Foreskin keratinocyte (primary cell): ENCODE measurements at places on chromosomes 4 and X. TPM values are rescaled to one million over a fixed set of nuclear protein-coding genes. Genes with fewer than 3 reads are reported as not detected.

Gene IL21
- not detected in 2 replicates for total RNA-seq

Gene GPC4
- total RNA-seq, result 2.1 and 7.0 TPM in 2 replicates

Gene TCEAL7
- total RNA-seq, result 6.5 and 7.8 TPM in 2 replicates

Gene SPACA5
- not detected in 2 replicates for total RNA-seq

Gene L1CAM
- 26.0 and 47.6 TPM in 2 replicates for total RNA-seq

Gene CFI
- total RNA-seq, result not detected in 2 replicates

Gene GK2
- not detected in 2 replicates for total RNA-seq

DNA sequence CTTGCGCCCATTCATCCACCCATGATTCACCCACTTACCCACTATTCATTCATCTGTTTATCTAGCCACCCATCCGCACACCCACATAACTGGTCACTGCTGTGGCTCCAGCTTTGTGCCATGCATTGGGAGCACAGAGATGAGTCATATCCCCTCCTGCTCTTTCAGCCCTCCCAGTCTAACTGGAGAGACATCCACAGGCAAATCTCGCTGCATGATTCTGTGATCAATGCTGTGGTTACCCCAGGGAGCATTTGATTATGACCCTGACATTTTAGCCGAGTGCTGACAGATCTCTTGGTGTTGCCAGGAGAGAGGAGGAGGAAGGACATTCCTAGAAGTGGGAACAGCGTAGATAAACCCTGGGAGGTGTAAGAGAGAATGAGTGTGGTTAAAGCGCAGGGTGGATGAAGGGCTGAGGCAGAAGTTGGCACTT is 10.4 kb upstream of the PORCN start:
- DNase-seq, result no peak

DNA sequence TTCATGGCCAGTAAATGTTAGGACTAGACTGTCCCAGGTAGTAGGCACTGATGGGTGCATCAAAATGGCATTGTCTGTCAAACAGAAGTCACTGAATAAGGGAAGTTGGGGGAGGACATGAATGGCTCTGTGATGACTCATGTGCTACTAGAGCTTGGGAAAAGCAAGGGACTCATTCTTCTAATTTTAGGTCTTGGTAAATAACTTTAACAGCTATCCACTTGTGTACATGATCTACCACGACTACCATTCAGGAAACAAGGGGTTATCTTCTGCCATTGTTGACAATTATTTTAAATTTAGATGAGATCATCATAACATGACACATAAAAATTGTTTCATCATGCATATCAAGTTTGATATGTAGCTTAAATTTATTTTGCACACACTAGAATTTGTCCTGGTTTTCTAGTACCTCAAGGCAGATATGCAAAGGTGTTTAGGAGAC is 6.3 kb downstream of the AREG start:
- peak; percentile 80 for DNase-seq

DNA sequence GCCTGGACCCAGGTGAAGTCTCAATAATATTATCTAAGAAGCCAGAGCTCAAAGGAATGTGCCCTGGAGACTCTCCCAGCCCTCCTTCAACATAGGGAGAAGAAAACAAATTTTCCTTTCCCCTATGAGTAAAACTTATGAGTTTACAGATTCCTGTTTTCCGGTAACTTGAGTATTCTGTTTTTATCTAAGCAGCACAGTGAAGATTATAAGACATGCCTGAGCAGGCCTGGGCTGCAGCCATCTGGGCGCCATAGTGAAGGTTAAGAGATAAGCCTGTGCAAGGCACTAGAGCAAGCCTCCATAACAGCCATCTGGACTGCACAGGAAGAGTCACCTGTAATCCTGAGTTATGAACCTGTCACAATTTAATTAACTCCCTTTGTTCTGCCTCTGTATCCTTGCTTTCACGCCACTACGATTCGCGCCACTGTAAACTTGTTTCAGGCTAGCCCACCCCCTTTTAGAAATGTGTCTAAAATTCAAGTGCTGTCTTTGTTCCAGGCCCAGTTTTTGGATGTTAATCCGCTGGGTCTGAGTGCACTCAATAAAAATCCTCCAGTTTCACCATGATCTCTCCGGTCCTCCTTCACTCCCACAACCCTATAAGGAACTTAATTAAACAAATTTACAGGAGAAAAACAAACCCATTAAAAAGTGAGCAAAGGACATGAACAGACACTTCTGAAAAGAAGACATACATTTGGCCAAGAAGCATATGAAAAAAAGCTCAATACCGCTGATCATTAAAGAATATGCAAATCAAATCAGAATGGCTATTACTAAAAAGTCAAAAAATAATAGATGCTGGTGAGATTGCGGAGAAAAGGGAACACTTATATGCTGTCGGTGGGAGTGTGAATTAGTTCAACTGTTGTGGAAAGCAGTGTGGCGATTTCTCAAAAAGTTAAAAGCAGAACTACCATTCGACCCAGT is 189.5 kb downstream of the APBB2 start:
- DNase-seq, result peak; percentile 79

DNA sequence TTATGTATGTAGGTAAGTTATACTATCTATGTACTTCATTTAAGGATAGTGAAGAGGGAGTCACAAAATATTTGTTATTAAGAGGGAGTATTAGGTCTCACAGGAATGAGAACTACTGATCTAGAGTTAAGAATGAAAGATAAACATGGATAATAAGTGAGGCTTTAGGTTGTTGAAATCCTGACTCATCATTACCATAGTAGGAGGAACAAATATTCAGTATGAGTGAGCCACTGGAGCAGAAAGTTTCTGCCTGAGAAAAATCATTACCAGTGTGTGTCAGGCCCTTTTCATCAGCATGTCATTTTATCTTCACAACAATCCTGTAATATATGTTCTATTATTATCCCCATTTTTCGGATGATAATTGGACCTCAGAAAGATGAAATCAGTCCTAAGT is 27.2 kb upstream of the IGSF1 start:
- no peak for DNase-seq

- DNase-seq, result no peak
These were observed 531 bp upstream of the GPRIN3 start for GRCh38 chr4:89308161-89308500.

GRCh38 chr4:1057403-1057745 is 45.9 kb downstream of the FGFRL1 start:
- no peak for DNase-seq

- DNase-seq, result no peak
These were observed 85.5 kb downstream of the BCOR start for GRCh38 chrX:40012039-40012867.

DNA sequence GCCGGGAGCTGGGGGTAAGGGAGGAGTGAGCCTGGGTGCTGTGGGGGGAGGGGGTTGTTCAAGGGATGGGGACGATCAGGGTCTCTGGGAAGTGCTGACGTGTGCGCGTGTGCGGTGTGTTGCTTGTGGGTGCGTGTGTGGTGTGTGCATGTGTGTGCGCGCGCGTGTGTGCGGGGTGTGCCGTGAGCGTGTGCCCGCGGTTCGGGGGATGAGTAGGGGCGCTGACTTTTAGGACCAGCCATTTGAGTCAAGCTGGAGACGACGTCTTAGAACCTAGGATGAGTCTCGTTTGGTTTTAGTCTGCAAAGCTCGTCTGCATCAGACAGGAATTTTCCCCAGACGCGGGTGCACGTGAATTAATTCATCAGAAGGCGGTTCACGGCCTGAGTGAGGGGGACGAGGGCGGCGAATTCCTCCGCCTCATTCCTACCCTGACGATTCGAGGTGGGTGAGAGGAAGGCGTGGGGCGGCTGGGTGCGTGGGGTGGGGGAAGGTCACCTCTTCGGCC is 950 bp upstream of the TMEM271 start:
- DNase-seq, result no peak

DNA sequence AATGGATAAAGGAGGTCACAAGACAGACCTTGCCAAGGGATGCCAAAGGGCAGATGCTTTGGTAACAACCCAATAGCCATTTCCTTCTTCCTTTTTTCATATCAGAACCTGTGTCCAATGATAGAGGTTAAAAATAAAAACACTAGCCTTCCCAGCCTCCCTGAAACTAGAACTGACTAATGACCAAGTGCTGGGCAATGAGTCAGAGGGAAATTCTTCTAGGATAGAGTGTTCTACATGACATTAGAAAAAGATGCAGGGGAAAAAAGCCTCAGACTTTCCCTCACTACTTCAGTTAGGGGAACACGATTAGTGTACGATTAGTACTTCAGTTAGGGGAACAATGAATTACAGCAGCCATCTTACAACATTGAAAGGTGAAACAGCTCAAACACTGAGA is 29.3 kb upstream of the FAM47C start:
- DNase-seq, result peak; percentile 21

- DNase-seq, result no peak
These were observed 15.6 kb downstream of the ATP2B3 start for GRCh38 chrX:153533091-153533490.

DNA sequence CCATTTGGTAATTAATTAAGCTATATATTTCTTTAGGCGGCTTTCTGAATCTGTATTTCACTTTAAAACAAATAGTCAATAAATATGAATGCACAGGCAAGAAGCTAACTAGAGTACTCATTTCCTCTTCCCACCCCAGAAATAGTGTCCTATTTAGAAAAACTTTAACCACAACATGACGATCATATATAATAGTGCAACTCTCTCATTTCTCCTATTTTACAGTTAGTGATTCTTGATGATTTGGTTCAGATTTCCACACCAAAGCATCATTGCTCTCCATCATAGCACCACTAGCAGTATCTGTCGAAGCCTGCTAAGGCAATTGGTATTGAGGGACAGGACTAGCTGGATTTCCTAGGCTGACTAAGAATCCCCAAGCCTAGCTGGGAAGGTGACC is 184.0 kb upstream of the GALNTL6 start:
- DNase-seq, result no peak

DNA sequence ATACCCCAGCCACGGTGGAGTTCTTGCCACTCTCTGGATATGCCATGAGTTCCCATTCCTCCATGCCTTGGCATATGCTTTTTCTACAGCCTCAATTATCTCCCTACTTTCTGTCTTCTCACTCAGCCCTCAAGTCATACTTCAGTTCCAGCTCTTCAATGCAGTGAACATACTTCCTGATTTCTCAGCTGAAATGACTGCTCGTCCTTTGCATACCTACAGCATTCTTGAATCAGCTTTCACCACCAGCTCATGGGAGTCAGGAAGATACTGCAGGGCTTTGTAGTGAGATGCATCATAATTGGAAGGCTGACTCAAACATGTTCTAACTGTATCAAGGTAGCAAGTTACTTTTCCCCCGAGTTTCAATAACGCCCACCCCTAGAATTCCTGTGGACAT is 118.4 kb downstream of the APBB2 start:
- peak; percentile 93 for DNase-seq

DNA sequence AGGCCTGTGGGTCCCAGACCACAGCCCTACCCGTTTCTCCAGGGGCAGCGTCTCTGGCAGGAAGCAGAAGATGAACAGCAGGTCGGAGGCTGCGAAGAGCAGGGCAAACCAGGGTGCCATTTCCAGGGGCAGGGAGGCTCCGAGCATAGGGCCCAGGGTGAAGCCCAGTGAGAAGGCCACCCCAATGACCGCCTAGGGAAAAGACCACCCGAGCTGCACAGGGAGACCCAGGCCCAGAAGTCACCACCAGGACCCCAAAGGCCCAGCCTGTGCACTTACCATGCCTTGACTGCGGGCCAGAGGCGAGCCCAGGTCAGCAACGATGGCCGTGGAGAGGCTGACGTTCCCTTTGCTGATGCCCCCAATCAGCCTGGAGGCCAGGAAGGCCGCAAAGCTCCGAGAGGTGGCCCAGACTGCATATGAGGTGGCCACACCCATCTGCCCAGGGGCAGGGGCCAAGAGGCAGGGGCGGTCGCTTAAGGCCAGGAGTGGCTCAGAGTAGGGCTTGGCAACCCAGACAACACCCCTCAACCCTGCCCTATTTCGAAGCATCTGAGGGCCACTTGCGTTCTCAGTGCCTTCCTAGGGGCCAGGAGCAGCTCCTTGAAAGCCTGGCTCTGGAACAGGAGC is 30.8 kb downstream of the NOP14 start:
- no peak for DNase-seq

DNA sequence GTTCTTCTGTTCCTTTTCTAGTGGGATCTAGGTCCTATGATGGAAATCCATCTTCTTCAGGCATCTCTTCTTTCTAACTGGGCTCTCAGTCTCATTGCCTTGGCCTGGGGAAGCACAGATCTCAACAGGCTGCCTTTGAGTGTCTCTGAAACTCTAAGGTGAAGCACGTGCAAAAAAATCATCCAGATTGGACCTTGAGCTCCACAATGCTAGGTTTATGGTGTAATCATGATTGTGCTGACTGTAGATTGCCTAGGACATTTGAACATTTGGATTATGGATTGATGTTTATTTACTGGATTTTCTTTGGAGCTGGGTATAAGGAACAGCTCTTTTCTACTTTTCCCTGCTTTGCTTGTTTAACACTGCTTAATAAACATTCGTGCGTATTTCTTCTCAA is 191.5 kb upstream of the NR3C2 start:
- DNase-seq, result no peak

GRCh38 chr4:76002176-76002575 is 5.1 kb downstream of the CXCL9 start:
- DNase-seq, result no peak

GRCh38 chrX:148290041-148290440 is 210.4 kb upstream of the AFF2 start:
- no peak for DNase-seq

DNA sequence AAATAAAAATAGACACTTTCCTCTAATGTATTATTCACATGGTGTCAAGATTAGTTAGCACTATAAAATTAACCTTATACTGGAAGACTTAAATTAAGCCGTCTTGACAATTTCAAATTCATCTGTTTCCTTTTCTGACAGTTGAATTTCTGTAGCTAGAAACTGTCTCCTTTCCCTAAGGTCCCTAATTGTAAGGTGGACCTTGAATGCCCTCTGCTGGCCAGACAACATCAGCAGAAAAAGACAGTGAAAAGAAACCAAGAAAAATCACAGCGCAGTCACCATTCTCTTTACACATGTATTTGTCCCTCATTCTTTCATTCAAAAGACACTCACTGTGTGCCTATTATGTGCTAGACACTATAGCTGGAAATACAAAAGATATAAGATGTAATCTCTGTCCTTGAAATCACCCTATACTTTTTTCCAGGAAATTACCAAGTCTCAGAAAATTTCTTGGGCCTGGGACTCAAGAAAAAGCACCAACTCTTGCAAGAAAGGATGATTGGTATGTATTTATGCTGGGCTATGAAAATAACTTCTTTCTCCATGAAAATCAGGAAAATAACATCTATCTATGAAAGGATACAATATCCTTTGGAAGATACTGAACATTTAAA is 32.7 kb upstream of the AMBN start:
- peak; percentile 32 for DNase-seq

- DNase-seq, result no peak
These were observed 16.9 kb downstream of the AWAT2 start for GRCh38 chrX:70032792-70033191.

GRCh38 chrX:112545051-112545450 is 134.7 kb downstream of the LHFPL1 start:
- no peak for DNase-seq

DNA sequence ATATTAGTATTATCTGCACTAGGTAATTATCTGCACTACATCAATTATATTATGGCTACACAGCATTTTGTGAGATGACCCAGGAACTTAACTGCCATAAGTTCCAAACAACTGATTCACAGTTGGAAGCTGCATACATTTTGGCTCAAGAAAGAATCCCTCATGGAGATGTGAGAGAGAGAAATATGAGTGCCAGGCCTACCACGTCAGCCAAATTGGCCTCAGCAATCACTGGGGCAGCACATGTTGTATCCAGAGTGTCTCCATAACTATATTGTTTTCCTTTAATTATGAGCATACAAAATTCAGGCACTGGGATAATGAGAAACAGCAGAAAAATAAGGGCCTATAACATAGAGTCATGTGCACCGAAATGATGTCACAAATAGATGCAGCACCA is 174.2 kb upstream of the DMD start:
- no peak for DNase-seq
